ENCODE measurements at places on chromosomes 12 and 14.

DNA sequence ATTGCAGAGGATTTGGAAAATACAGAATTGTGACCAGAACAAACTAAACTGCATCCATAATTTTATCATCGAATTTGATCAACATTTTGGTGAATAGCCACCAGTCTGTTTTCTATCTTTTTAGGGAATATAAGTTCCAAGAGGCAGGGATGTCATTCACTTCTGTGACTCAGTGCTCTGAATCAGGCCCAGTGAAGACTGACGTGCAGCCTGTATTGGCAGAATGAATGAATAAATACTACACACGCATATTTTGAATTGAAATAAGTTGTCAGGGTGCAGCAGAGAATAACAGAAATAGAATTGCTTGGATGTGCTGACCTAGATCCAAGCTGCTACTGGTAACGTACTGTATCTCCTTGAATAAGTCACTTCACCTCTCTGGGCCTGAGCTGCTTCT, 1.3 kb upstream of the EMP1 start:
- DNase-seq = no peak

DNA sequence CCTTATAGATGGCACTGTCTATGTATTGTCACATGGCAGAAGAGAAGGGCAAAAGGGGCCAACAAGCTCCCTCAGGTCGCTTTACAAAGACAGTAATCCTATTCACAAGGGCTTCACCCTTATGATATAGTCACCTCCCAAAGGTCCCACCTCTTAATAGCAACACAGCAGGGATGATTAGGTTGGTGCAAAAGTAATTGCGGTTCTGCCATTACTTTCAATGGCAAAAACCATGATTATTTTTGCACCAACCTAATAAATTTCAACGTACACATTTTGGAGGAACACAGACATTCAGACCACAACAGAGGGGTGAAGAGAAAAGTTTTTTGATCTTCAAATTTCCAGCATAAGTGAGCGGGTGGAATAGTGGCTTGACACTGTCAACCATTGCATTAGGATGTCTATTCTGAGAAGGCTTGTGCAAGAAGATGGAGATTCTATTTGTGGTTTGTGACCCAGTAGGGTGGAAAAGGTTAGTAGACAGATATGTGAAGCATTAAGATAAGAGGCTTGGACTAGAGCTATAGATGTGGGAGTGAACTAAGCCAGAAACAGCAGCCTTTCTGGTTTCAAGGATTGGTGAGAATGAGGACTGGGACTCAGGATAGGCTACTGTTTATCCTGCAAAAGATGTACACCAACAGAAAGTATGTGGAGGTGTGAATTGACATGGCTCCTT, 75.5 kb upstream of the CPSF6 start:
- DNase-seq = no peak

GRCh38 chr12:87679251-87679650, 349.9 kb downstream of the C12orf50 start:
- DNase-seq = no peak

DNA sequence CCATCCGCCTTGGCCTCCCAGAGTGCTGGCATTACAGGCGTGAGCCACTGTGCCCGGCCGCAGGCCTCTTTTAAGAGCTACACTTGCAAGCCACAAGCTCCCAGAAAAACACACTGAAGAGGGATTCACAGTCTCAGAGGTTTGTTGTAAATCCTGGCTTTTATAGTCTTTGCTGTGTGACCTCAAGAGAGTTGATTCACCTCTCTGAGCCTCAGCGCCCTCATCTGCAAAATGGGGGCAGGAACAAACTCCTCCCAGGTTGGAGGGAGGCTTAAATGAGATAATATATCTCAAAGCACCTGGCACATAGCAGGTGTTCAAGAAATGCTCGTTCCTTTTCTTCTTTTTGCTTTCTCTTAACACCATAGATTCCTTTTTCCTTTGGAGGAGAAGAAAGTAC, 3.9 kb upstream of the TCHP start:
- DNase-seq = no peak

DNA sequence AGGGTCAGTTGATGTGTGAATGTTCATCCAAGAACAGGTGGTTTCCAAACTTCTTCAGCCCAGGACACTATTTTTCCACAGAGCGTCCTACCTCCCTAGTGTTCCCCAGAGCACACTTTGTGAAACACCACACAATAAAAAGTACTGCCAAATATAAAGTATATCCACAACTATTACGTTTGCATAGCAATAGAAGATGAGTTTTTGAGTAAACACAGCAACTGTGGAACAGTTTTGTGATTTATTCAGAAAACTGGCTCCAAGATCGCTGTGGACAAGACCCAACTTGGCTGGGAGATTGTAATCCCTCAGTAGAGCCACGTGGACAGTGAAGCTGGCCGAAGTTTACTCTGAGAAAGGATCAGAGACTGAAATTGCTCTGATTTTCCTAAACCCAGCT, 14.5 kb upstream of the MAP1LC3B2 start:
- DNase-seq = no peak

All from NCI-H2081 (cell line).